ENCODE measurements at places on chromosomes 5 and 9.

DNA sequence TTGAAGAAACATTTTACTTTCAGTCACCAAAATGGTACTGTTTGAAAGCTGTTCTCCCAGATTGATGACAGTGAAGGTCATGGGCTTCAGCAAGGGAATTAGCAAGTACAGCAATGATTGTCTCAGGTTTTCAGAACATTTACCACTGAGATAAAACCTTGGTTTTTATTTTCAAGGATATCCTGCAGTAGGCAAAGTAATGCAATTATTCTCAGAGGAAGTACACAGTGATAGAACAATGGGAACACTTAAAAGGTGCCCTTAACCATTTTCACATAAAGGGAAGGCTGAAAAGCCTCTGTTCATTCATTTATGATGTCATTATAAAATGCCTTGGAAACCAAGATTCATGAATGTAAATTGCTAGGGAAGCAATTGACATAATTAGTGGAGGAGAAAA lies 471.8 kb upstream of the ACO1 start:
- no peak for DNase-seq

GRCh38 chr5:115419846-115420585 lies 123.6 kb upstream of the CCDC112 start:
- no peak for DNase-seq

- DNase-seq: no peak
Observed at GRCh38 chr5:58683567-58683966, 100.7 kb downstream of the RAB3C start.

DNA sequence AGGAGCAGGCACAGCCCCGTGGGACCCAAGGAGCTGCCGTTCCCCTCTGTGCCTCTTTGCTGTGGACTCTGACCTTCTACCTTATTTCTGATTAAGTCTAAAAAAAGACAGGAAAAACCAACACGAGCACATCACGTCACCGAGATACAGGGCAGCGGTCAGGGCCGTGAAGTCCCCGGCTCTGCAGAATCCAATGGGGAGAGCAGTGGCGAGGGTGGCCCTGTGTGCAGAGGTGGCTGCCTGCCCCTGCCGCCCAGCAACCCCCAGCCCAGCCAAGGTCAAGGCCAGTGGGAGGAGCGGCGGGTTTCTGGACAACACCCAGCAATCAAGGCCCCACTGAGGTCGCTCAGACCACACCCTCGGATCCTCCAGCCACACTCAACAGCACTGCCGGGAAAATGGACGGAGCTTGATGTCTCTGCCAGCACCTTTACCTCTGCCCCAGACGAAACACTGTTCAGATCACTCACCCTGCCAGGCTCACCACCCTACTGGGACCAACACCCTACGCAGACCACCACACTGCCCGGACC lies 32.7 kb upstream of the SLC9A3 start:
- no peak for DNase-seq

DNA sequence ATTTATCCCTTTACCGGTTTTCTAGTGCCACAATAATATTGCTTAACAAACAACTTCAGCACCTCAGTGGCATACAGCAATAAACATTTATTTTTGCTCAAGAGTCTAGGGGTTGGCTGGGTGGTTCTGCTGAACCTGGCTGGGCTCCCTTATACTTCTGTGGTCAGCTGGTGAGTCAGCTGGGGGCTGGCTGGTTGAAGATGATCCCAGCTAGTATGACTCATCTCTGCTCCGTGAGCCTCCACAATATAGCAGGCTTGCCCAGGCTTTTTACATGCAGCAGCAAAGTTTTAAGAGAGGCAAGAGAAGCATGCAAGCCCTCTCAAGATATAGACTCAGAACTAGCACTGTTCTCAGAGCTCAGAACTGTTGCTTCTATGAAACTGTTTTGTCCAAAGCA lies 523.5 kb upstream of the CLINT1 start:
- DNase-seq: no peak

- no peak for DNase-seq
Observed at GRCh38 chr5:57738301-57738700, 255.7 kb upstream of the ACTBL2 start.

DNA sequence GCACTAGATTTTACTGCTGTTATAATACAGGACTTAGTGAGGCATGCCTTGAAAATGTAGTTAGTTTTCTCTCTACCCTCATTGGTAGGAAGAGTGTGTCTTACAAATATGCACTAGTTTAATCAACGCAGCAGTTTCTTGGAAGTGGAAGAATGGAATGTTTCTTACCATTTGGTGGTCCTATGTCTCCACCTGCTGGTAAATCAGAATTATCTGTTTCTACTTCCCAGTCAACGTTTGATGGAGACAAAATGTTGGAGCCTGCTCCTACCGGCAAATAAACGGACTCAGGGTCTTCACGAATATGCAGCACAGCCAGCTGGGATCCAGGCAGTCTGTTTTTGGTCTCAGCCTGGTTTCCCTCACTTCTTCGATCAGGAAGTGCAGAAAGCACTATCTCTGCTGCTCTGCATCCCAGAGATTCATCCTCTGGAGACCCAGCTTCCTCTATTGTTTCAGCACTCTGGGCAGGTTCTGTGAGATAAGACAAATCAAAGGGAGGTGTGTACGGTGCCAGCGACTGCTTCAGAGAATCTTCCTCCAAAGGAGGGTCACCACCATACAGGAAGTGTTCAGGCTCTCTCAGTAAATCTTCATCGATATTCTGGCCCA lies 59.5 kb upstream of the PCA3 start:
- DNase-seq: peak; percentile 13

DNA sequence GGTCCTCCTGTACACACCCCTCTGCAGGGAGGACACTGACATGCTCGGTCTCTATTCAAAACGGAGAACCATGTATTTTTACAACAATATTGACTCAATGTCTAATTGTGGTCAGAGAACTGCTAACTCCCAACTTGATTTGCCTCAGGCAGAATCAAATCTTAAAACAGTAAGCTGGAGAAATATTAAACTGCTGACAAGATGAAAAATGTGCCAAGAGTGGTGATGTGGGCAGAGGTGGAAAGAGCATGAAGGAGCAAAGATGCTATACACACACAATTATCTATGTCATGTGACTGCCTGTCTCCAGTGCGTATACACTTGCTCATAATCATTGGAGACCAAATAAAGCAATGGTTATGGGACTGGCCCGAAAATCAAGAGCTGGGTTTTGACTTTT lies 556.1 kb upstream of the ZNF608 start:
- no peak for DNase-seq

DNA sequence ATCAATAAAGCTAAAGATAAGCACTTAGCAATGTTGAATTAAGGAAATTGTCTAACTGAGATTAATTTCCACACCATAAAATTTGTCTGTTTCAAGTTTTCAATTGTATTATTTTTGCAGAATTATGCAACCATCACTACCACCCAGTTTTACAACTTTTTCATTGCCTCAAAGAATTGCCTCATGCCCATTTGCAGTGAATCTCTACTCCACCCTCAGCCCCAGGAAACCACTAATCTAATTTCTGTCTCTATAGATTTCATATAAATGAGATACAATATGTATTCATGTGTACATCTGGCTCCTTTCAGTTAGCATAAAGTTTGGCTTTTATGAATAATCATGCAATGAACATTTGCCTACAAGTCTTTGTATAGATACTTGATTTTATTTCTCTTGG lies 72.9 kb downstream of the PTCD2 start:
- no peak for DNase-seq

DNA sequence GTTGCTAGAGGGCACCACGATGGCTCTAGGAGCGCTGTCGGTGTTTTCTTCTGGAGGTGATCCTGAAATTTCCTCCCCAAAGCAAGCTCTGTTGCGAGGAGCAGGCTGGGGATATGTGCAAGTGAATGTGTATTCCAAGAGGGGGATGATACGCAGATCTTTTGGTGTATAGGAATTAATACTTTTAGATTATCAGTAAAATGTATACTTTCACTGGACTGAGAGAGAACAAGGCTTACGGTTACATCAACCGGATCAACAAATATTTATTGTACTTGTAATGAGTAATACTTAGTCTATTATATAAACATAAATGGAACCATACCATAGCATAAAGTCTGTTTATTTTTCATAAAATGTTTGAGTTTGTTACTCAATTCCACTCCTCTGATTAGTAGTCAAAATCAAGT lies 632 bp upstream of the PRKAA1 start:
- DNase-seq: no peak

- DNase-seq: no peak
Observed at GRCh38 chr5:1335540-1336095, 9.3 kb downstream of the CLPTM1L start.

- no peak for DNase-seq
Observed at GRCh38 chr5:64207978-64208377, 42.3 kb downstream of the RNF180 start.

GRCh38 chr9:85298499-85298898 lies 443.3 kb downstream of the AGTPBP1 start:
- DNase-seq: no peak

DNA sequence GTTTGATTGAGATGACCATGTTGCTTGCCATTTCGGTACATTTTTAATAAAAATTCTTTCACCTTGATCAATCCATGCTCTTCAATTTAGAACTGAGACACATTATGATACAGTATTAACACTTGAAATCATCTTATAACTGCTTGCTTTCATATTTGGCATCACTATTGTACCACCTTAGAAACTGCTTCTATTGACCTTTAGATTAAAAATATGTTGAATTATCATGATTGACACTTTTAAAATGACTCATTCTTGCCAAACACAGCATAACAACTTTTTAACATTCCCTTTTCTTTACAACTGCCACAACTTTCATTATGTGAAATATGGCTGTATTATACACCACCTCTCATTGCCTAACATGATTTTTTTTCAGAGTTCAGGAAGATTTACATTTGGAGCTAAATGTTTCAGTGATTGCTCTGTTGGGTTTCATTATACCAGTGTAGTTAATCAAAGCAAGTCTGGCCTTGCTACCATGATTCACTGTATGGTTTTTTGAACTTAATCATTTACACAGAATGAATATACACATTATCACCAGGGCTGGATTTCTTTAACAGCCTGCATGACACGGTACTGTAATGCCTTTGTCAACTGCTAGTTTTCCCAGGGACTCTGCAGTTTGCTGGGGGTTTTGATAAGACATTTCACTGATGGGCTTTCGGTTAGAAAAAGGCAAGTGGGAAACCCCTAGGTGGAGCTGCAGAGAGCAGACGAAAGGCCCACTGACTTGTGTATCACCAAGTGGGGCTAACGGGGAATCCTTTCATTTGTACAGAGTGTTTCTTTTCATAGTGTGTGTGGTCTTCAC lies 93.6 kb upstream of the TLE4 start:
- DNase-seq: no peak

- DNase-seq: no peak
Observed at GRCh38 chr9:99037769-99038483, 67.0 kb upstream of the TGFBR1 start.

DNA sequence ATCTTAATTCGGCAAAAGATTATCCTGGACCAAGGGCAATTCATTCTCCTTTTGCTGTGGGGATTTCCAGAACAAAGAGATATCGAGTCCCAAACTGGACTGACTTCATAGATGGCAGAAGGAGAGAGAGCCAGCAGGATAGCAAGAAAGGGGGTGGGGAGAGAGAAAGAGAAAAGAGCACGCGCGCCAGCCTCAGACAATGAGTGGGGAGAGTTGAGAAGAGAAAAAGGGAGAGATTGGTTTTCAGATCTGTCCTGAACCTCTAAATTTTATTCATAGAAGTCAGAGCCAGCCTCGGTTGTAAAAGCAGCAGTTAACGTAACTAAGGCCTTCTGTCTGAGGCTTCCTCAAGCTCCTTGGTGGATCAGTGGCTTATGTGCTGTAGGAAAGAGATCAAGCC lies 55.3 kb upstream of the ALDH1B1 start:
- DNase-seq: no peak

GRCh38 chr9:114400219-114400618 lies 12.4 kb upstream of the AKNA start:
- no peak for DNase-seq

GRCh38 chr5:9507974-9508373 lies 37.9 kb downstream of the SEMA5A start:
- no peak for DNase-seq

DNA sequence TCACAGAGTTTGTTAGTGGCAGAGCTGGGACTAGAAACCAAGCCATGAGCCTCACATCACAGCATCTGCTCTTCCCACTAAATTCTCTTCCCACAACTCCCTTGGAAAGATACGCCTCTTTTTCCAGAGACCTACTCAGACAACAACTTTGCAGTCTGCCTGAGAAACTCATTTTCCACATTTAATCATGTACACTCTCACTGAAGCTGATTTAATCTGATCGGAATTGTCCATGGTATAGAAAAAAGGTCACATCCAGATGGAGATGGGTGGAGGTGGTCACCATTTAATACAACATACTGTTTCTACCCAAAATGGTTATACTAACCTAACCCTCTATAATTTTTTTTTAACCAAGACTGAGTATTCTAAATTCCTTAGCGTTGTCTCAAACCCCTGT lies 366.2 kb downstream of the ENC1 start:
- no peak for DNase-seq

DNA sequence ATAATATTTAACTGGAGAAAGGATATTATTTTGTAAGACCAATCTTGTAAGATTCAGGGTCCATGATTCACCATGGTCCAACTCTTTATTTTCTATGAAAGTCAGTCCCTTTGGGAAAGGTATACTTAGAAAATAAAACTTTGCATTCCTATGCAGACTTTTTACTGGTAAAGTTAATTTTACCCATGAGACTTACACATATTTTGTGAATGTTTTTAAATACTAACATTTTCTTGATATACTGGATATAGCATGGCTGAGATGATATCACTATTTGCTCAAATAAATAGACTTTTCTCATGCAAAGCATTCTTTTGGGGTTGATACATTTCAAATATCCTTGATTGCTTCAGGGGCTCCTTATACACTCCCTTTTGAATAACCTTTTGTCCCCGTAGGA lies 512.1 kb downstream of the MAN2A1 start:
- DNase-seq: no peak

DNA sequence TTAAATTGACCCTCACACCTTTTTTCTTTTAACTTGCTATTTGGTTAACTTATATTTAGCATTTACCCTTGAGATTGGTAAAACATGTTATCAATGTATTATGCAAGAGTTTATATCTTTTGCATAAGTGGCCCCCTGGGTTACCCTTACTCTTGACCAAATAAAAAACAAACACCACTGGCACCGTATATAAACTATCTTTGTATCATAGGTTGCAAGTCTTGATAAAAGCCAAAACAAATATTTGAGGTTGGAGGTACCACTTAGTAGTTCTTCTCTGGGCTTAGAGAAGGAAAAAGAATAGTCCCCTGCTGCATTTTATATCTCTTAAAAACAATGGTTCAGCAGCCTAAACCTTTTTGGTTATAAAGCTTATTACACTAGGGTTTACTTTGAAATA lies 61.3 kb downstream of the WDR36 start:
- no peak for DNase-seq

DNA sequence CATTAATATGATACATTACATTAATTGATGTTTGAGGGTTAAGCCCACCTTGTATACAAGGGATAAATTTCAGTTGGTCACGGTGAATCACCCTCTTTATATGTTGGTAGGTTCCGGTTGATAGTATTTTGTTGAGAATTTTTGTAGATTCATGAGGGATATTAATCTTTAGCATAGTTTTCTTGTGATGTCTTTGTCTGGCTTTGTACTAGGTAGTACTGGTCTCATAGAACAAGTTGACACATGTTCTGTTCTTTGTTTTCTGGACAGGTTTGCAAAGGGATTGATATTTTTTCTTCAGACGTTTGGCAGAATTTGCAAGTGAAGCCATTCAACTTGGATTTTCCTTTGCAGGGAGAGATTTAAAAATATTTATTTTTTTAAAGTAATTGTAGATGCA lies 49.1 kb upstream of the CLK4 start:
- no peak for DNase-seq
